NCI-H1105 (cell line): ENCODE measurements at places on chromosomes 12 and 14.

GRCh38 chr12:124938587-124938986, 24.1 kb upstream of the UBC start:
- no peak for DNase-seq

DNA sequence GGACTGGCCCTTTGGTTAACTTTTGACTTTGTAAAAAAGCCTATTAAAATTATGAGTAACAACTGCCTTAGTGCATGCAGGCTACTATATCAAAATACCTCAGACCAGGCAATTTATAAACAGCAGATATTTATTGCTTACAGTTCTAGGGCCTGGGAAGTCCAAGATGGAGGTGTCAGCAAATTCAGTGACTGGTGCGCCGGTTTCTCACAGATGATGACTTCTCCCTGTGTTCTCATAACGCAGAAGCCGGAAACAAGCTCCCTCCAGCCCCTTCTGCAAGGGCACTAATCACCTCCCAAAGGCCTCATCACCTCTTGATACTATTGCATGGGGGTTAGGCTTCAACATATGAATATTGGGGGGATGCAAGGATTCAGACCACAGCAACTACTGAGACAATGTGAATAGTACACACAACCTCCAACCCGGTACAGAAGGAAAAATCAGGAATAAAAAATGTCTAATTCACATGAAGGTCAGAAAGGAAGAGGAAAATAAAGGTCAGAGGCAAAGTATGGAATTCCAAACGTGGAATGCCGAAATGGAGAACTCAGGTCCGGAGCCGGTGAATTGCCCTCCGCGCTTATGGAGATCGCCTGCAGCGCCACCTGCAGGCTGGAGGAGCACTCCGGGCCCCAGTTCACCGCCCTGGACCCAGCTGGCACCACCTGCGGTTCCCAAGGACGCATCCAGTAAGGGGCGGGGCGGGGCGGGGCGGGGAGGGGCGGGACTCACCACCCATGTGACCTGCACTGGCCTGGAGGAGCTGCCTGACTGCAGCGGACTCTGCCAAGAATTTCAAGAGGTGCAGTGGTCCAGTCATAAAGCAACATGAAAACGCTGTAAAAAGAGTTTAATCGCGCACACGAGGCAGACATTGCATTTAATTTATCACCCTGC, 203.4 kb downstream of the KIF26A start:
- DNase-seq = no peak

GRCh38 chr12:9843407-9843806, 16.1 kb downstream of the KLRF1 start:
- DNase-seq = no peak

GRCh38 chr12:30882706-30883105, 43.8 kb upstream of the TSPAN11 start:
- no peak for DNase-seq

GRCh38 chr14:76772300-76773187, 11.3 kb downstream of the VASH1 start:
- no peak for DNase-seq

GRCh38 chr14:76597387-76597786, 163.9 kb upstream of the VASH1 start:
- DNase-seq = no peak

- no peak for DNase-seq
Observed at GRCh38 chr14:90509403-90509802, 112.6 kb downstream of the CALM1 start.

DNA sequence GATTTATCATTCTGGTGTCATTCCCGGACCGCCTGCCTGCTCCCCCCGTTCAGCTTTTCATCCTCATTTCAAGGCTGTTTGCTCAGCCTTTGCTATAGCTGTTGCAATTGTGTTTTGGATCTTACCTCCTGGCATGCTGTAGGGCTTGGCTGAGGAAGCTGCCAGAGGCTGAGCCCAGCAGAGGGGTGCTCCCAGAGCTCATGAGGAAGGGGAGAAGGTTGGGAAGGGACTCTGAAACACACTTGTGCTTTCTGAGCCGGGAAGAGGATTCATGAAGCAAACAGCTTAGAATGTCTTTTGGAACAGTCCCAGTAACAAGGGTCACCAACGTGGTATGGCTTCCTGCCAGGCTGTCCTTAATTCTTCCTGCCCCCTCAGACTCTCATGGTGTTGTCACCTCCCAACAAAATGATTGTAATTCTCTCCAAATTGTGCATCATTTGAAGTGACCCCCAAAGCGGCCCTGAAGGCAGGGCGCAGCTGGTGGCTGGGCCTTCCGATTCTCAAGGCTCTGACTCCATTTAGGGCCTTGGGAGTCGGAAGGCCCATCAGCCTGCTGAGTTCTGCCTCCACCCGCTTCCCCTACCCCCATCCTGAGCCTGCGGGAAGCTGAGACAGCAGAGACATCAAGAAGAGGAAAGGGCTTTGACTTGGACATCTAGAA, 111.9 kb upstream of the ARHGAP5 start:
- DNase-seq = no peak

- DNase-seq = no peak
Observed at GRCh38 chr14:54001189-54001878, 44.7 kb upstream of the BMP4 start.
